Germinal center (tissue), 1 donor: ENCODE measurements at places on chromosomes 6 and 20.

- DNase-seq, result no peak
Measured at GRCh38 chr6:20845592-20845991, 311.3 kb downstream of the CDKAL1 start.

DNA sequence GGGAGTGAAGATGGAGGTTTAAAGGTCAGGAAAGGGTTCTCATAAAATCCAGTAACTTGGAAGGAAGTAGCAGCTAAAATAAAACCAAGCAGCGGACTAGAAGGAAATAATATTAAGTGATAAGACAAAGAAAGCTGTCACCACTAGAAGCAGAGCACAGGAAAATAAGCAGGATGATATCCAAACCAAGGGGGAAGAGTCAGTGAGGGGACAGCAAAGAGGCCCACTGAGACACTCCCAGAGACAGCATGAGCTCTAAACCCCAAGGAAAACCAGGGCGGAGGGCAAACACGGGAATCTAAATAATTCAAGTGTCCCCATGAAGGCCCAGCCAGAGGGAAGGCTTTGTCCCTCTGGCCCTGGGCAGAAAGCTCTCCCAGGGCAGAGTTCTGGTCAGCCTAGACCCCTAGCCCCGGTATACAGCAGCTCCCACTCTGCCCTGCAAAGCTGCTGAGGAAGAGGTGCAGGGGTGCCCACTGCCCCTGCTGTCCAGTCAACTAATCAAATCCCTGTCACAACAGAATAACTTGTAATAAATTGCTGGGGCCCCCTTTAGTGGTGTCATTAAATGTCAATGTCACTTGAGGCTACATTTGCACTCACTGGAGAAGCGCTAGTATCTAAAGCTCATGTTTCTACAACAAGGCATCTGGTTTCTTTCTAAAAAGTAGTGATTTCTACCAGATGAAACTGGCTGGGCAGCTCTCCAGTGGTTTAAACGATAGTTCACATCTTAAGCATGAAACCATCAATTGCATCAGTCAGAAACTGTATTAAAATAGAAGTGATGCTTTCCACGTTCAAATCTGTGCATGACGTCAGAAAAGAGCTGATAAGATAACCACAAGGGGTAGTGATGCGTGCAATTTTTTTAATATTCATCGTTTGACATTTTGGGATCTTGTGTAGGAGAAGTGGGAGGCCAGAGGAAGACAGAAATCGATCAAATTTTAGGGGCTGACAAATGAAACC lies 13.6 kb downstream of the PDE10A start:
- no peak for DNase-seq

- no peak for DNase-seq
Measured at GRCh38 chr20:7760247-7761031, 179.8 kb downstream of the HAO1 start.

DNA sequence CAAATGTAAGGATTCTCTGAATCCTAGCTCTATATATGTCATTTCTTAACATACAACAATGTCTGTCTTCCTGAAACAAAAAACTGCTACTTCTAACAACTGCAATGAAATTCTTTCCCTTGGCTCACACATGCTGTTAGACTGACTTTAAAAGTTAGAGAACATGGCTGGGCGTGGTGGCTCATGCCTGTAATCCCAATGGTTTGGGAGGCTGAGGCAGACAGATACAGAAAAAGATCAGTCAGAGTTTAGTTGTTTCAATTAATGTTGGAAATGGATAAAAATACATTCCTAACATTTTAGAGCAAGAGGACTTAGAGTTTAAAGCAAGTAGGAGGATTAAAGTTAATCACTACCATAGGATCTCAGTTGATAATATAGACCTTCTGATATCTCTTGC lies 28.7 kb upstream of the KIAA1586 start:
- no peak for DNase-seq

- no peak for DNase-seq
Measured at GRCh38 chr20:5731753-5732366, 18.3 kb upstream of the SHLD1 start.

GRCh38 chr6:28794175-28795002 lies 129.4 kb downstream of the TRIM27 start:
- no peak for DNase-seq

GRCh38 chr6:163181666-163182180 lies 232.8 kb upstream of the QKI start:
- DNase-seq, result no peak

- no peak for DNase-seq
Measured at GRCh38 chr20:38414769-38415450, 20.2 kb downstream of the SNHG17 start.

DNA sequence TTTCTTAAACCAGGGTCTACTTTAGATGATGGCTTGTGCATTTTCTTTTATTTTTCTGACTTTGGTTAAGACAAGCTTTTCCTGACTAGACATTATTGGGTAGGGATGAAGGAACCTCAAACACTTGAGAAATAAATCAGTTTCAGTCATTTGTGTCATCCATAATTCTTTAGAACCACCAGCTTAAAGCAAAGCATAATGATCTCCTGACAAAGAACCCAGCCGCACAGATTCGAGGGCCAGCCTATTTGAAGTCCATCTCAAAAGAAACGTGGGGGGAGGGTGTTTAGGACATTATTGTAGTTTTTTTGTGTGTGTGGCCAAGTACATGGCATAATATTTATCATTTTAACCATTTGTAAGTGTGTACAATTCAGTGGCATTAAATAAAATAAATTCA lies 6.3 kb upstream of the TCP11 start:
- DNase-seq, result no peak

DNA sequence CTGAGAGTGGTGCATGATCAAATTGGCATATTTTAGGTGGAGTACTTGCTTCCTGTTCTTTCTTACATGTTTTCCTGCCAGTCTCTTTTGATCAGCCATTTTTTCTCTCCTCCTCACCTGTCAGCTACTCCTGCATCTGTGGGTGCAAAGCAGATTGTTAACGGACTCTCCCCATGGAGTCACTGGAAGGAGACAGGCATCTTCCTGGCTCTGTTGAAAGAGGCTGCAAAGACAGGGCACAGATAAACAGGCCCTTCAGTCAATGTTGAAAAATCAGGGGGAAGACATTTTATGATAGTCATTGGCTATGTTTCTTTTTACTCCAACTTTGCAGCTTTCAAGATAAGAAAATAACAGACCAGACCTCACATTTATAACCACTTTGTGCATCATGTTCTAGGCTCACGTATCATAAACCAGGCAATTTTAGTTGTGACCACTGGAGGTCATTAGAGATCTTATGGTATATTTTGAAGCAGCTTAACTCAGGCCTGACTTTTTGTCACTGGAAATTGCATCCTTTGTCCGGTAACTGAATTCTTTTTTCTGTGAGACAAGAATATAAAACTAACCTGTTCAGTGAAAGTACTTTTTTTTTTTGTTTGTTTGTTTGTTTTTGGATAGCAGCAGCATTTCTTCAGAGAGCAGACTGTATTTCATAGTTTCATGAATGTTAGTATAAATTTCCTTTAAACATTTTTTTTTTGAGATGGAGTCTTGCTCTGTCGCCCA lies 20.1 kb downstream of the ECT2L start:
- DNase-seq, result peak; percentile 53

GRCh38 chr6:159982731-159983506 lies 14.0 kb downstream of the IGF2R start:
- DNase-seq, result no peak

- no peak for DNase-seq
Measured at GRCh38 chr6:159939591-159940016, 29.3 kb upstream of the IGF2R start.

DNA sequence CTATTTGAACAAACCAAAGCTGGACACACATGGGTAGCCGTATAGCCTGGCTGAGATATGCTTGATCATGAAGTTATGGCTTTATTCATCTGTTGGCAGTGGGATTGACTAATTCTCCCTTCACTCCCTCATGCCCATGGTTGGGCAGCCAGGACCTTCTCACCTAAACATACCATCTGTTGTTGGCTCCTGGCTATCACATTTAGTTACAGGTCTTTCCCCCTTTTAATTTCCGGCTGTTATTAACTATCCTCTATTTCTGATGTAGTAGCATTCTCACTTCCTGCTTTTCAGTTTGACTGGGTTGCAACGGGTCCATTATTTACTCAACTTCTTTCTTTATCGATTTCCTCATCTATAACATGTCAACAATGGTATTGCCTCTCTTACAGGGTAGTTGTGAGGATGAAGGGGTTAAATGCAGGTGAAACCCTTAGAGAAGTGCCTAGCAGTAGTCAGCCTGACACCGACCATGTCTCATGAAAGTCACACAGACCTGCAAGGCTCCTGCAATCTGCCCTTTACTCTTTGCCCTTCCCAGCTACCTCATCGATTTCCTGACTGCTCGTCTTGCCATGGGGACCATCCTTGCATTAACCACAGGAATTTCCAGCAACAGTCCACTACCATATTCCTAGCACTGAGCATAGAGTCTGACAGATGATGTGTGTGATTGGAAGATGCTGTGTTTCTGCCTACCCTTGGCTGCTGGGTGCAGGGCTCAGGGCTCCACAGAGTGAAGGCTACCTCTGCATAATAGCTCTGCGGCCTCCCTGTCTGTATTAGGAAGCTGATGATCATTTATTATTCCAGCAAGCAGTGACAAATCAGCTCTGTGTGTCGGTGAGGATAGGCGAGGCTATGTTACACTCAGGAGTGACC lies 42.2 kb downstream of the PPP1R14C start:
- peak; percentile 47 for DNase-seq

GRCh38 chr20:37381621-37382471 lies 35.9 kb downstream of the SRC start:
- DNase-seq, result peak; percentile 72

- no peak for DNase-seq
Measured at GRCh38 chr6:5248302-5249098, 12.2 kb downstream of the LYRM4 start.

- no peak for DNase-seq
Measured at GRCh38 chr6:29577544-29577943, 7.4 kb upstream of the OR2H2 start.

GRCh38 chr6:157767775-157768156 lies 55.3 kb upstream of the SNX9 start:
- DNase-seq, result no peak

DNA sequence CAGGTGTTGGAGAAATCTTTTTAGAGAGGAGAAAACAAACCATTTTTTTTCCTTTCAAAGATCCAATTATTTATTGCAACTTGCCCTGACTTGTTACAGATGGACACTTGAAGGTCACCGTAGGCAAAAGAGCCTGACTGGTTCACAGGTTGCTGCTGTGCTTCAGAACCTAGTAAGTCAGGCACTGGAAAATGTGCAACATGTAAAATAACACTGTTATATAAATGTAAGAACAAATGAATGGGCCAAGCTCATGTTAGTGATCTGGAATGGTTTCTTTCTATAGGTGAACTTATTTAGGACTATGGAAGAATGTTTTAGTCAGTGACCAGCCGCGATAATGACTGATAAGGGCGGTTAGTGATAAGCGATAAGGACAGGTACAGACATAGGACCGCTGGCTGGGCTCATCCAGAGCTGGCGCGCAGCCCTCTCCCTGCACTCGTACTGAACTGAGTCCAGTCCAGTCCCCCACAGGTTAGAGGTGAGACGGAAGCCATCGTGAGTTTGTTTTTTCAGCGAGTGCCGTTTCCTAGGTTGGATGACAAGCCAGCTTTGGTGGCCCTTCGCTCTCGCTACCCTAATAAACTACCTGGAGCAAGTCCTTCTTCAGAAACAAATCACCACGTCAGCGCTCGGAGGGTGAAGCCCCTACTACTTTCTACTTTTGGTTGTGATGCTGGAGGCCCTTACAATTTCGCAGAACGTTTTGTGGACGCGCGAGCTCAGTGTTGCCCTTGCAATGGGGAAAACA lies 94.4 kb upstream of the PRDM1 start:
- peak; percentile 28 for DNase-seq

DNA sequence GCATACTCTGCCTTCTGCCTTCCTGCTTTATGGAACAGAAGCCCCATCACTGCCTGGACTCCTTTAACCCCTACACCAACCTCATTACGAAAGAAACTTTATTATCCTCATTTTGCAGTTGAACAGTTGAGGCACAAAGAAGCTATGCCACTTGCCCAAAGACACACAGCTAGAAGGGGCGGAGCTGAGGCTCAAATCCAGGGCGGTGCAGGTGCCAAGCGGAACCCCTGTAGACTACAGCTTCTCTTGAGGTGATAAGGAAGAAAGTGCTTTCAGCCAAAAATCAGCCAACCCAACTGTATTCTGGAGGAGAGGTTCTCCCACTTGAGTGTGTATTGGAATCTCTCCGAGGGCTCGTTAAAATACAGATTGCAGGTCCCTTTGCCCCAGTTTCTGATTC lies 90.5 kb downstream of the PRND start:
- peak; percentile 49 for DNase-seq

- no peak for DNase-seq
Measured at GRCh38 chr6:37487591-37488380, 11.9 kb downstream of the CCDC167 start.

GRCh38 chr6:21000331-21000801 lies 466.1 kb downstream of the CDKAL1 start:
- no peak for DNase-seq

DNA sequence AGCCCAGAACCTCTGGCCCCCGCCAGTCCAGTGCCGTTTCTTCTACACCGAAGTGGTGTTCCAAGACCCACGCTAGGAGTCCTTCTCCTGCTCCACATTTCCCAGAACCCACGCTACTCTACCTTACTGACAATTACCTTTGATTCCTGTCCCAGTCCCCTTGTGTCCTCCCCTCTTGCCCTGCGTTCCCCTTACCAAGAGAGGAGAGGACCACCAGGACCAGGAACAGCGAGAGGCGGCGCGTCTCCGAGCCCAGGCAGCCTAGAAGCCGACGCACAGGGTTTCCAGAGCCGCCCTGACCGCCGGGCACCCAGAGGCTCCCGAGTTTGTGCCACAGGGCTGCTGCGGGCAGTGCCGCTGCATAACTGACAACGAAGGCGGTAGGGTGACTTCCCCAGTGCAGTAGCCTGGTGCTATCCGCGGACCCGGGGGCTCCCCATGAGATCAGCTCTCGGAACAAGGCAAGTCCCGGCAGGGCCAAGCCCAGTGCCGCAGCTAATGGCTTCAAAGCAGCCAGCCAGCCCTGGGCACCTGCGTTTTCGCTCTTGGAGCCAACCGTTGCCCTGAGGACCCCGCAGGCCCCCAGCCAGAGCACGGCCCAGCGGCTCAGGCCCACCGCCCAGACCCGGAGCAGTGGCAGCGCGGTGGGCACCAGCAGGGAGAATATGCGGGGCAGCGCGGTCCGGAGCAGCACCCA lies 512 bp downstream of the TAP1 start:
- peak; percentile 69 for DNase-seq

DNA sequence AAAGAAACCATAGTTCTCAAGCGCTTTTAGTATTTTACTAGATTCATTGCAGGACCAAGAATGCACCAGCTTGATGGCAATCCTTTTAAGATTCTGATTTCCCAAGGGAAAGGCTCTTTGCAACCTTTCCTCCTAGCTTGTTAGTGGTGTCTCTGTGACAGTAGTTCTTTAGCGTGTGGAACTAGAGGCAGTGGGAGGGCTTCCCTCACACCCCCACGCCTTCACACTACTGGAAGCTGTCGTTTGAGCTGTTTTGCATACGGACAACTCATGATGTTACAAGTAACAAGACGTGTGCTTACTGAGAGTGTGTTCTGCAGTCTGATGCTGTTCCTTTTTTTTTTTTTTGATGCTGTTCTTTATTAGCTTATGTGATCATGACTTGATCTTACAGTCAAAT lies 34.1 kb downstream of the EYA4 start:
- DNase-seq, result no peak
